CD4-positive, alpha-beta T cell treated with Interleukin-15 for 1 hour (primary cell): ENCODE measurements at places on chromosomes 16 and 17.

- DNase-seq = no peak
Measured at GRCh38 chr16:24978370-24978914, 36.7 kb downstream of the ARHGAP17 start.

GRCh38 chr17:50467855-50468303 lies 801 bp downstream of the CHAD start:
- DNase-seq = no peak

DNA sequence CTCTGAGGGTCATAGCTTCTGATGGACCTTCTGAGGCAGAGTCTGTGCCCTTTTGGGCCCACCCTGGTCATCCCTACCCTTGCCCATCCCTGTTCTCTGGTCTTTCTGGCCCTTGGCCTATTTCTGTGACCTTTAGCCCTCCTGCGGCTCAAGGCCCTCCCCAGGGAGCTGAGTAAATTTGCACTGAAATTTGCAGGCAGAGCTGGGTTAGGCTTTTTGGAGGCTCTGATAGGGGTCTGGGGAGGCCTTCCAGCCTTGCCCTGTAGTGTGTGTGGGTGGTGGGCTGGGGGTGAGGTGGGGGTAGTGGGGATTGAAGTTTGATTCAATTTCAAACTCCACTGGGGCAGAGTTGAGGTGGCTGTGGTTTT lies 17.8 kb downstream of the RARA start:
- DNase-seq = no peak

DNA sequence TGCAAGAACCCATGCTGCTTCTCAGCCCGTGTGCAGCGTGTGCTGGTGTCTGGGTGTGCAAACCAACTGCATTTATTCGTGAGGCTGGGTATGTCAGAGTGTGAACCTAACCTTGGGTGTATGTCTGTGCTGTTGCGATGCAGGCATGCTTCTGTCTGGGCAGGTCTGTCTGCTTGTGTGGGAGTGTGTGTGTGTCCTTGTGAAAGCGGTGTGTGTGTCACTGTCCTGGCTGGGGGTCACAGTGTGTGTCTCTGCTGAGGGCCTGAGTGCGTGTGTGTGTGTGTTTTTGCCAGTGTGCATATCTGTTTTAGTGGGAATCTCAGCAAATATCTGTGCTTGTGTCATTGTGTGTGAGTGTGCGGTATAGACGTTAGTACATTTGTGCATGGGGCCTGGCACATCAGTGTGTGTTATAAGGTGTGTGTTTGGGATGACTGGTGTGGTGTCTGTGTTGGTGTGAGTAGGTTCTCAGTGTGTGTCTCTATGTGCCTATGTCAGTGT lies 121.8 kb downstream of the CYLD start:
- DNase-seq = no peak

GRCh38 chr16:56357241-56357764 lies 68.0 kb downstream of the AMFR start:
- no peak for DNase-seq

- DNase-seq = no peak
Measured at GRCh38 chr17:13044572-13045065, 26.8 kb upstream of the ELAC2 start.

GRCh38 chr17:26792486-26792885 lies 501.4 kb upstream of the WSB1 start:
- DNase-seq = no peak

- DNase-seq = peak; percentile 76
Measured at GRCh38 chr17:17313350-17313991, 10.3 kb downstream of the NT5M start.

- DNase-seq = no peak
Measured at GRCh38 chr17:49229805-49230600, 584 bp downstream of the PHOSPHO1 start.

GRCh38 chr16:12903407-12904328 lies 2.3 kb downstream of the SHISA9 start:
- DNase-seq = no peak

GRCh38 chr16:65984296-65984695 lies 382.2 kb upstream of the CDH5 start:
- DNase-seq = no peak

DNA sequence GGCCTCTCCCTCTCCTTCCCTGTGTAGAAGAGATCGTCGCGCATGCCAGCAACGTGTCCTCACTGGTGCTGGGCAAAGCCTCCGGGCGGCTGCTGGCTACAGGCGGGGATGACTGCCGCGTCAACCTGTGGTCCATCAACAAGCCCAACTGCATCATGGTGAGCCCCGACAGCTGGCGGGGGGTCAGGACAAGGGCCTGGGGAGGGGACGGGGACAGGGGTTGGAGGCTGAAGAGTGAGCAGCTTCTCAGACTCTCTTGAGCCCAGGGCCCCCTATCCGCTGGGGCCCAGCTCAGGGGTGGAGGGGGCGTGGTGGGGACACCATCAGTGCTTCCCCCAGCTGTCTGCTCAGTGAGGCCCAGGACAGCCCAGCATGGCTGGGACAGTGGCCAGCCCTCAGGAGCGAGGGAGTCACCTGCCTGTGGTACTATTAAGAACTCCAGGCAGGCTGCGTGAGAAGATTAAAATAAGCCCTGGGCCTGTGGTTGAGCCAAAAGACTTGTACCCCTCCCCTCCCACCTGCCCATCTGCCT lies 6.2 kb downstream of the KATNB1 start:
- no peak for DNase-seq

- no peak for DNase-seq
Measured at GRCh38 chr17:33712120-33712519, 419.0 kb upstream of the ASIC2 start.

DNA sequence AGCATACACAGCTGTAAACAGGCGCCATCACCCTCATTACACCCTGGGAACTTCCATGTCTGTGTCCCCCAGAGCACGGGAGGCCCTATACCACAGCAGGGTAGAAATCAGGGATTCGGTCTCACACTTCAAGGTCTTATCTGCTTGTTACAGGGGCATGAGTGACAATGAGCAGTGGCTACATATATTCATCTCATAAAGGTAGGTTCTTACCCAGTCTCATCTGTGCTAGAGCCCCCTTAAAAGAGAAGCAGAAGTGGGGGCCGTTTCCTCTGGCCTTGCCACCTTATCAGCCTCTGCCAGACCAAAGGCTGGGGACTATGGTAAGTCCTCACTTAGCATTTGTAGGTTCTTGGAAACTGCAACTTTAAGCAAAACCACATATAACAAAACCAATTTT lies 46.5 kb downstream of the IRX5 start:
- no peak for DNase-seq

DNA sequence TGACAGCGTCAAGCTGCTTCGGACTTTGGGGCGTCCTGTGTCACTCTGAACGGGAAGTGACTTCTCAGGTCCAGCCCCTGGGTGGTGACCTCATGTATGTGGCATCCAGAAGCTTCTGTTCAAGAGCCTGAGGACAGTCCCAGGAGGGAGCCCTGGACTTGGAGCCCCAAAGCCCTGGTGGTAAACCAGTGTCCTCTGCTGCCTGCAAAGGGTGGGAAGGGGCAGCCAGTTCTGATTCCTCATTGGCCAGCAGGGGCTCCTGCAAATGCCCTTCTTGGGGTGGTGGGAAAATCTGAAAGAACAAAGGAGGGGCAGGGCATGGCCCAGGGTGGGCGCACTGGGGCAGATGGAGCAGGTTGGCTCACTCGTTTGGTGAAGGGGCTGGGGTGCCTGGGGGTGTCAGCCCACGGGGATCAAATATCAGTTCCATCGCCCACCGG lies 1.6 kb downstream of the OSGIN1 start:
- peak; percentile 39 for DNase-seq

DNA sequence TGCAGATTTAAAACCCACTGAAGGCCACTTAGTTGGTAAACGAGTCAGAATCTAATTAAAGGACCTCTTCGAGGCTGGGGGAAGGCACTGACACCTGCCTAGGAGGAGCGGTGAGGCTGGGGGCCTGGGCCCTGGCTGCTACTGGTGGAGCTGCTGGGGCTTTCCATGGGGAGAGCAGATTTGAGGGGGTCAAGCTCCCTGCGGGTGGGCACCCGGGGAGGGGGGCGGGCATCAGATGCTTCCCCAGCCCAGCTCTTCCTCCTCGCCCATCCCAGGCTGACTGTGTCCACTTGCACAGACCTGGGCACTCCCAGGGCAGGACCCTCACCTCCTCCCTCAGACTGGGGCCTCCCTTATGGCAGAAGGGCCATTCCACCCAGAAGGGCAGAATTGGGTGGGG lies 19.0 kb downstream of the SRCIN1 start:
- no peak for DNase-seq

DNA sequence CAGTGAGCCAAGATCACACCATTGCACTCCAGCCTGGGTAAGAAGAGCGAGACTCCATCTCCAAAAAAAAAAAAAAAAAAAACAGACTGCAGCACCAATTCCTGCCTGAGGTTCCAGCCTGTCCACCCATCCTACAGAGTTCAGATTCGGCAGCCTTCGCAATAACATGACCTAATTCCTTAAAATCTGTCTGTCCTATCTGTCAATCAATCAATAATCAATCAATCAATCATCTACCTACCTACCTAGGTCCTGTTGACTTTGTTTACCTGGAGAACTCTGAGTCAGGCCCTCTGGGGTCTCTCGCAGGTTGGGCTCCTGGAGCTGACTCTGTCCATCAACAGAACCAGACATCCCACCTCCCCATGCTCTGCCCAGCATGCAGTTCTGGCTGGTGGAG lies 236.7 kb downstream of the ENGASE start:
- no peak for DNase-seq

DNA sequence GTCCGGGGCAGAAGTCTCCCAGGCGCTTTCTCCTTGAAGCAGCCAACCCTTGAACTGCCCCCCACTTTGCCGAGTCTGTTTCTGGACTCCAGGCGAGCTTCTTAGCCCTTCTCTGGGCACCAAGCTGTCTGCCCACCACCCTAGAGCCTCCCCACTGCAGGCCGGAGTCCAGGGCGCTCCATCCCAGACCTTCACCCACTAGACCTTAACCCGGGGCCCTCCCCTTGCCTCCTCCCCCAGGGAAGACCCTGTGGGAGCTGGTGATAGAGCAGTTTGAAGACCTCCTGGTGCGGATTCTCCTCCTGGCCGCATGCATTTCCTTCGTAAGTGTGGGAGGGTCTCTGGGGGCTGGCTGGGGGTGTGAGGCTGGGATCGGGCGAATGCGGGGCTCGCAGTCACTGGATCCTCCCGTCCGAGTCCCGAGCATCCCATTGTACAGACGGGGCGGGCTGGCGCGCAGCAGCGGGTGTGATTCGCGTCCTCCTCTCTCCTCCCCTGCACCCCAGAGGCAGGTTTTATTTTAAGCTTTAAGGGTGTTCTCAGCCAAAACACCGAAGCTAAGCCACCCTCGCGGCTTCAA lies 1.1 kb downstream of the ATP2A1 start:
- no peak for DNase-seq

GRCh38 chr17:37815536-37815935 lies 70.7 kb upstream of the HNF1B start:
- no peak for DNase-seq

GRCh38 chr16:61569028-61569427 lies 467.2 kb downstream of the CDH8 start:
- no peak for DNase-seq

- no peak for DNase-seq
Measured at GRCh38 chr17:41153856-41154255, 4.2 kb upstream of the KRTAP4-5 start.

- no peak for DNase-seq
Measured at GRCh38 chr16:84922351-84923120, 88.8 kb downstream of the ZDHHC7 start.

- no peak for DNase-seq
Measured at GRCh38 chr17:77769215-77769614, 189.3 kb upstream of the TNRC6C start.

- no peak for DNase-seq
Measured at GRCh38 chr17:27906623-27907022, 13.5 kb upstream of the LYRM9 start.

- DNase-seq = no peak
Measured at GRCh38 chr17:47810901-47811635, 10.5 kb downstream of the OSBPL7 start.
